ENCODE measurements at places on chromosomes 7 and 10.

- DNase-seq = no peak
Measured at GRCh38 chr10:1089017-1089689, 33.0 kb downstream of the WDR37 start.

DNA sequence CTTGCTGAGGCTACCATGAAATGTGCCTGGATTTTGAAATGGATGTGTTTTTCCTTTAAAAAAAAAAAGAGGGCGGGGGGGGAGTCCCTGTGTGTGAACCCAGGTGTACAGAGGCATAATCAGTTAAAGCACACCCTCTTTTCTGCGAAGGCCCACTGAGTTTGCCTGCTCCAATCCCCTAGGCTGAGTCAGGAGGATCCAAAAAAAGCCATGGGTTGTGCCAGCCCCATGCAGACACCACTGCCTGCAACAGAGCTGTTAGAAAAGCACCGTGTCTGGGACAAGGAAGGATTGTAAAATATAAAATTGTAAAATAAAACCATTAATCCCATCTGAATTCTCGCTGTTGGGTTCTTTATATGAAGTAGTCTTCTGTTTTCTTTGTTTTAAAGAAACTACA, 217.9 kb downstream of the ADAM12 start:
- no peak for DNase-seq

GRCh38 chr10:44703241-44704155, 207.6 kb upstream of the TMEM72 start:
- no peak for DNase-seq

GRCh38 chr10:3963191-3963673, 178.2 kb upstream of the KLF6 start:
- no peak for DNase-seq

- DNase-seq = no peak
Measured at GRCh38 chr10:132444877-132445351, 47.9 kb downstream of the PWWP2B start.

GRCh38 chr7:1022801-1023465, 21.4 kb upstream of the GPR146 start:
- no peak for DNase-seq

DNA sequence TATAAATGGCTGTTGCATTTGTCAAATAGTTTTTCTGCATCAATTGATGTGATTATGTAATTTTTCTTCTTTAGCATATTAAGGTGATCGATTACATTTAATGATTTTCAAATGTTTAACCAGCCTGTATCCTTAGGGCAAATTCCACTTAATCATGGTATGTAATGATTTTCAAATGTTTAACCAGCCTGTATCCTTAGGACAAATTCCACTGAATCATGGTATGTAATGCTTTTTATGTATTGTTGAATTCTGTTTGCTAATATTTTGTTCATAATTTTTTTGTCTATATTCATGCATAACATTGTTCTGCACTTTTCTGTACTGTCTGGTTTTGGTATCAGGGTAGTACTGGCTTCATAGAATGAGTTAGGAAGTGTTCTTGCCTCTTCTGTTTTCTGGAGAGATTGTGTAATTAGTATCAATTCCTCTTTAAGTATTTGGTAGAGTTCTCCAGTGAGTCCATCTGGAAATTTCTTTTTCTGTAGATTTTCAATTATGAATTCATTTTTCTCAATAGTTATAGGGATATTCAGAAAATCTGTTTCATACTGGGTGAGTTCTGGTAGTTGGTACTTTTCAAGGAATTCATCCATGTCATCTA, 393.2 kb upstream of the FOXK1 start:
- DNase-seq = no peak

- DNase-seq = no peak
Measured at GRCh38 chr10:122939856-122940543, 14.0 kb downstream of the C10orf88 start.

- no peak for DNase-seq
Measured at GRCh38 chr10:7971949-7972348, 82.5 kb upstream of the GATA3 start.

- no peak for DNase-seq
Measured at GRCh38 chr10:109784236-109784635, 139.1 kb downstream of the XPNPEP1 start.

DNA sequence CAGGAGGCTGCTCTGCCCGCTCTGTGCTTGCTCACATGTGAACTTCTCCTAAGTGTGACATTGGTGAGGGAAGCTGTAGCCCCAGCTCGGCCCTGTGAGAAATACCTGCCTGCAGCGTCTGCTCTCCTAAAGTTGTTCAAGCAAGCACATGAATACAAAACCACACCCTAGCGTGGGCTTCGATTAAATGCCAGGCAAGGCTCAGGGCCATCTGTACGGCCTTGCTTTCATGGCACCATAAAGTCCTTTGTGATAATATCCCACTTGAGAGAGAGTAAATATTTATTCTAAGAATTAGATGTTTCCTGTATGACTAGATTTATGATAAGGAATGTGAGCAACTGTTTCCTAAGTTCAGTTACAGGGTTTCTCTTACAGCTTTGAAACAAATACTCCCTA, 262.8 kb upstream of the KLF14 start:
- no peak for DNase-seq

DNA sequence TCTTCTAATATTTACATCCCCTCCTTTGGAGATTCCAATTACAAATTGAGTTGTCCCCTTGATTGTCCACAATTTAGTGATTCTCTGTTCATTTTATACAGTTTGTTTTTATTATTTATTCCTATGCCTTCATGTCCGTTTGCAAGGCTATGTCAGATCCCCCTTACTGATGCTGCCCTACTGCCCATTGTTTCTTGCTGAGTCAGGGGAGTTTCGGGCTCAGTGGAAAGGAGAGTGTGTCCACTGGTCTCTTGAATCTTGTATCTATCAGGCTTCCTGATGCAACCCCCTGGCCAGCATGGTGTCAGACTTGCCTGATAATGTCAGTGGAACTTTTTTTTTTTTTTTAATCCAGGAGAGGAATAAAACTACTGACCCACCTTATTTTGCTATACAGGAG, 384.4 kb downstream of the CDC14C start:
- no peak for DNase-seq
